ENCODE measurements at places on chromosomes 7 and 10.

DNA sequence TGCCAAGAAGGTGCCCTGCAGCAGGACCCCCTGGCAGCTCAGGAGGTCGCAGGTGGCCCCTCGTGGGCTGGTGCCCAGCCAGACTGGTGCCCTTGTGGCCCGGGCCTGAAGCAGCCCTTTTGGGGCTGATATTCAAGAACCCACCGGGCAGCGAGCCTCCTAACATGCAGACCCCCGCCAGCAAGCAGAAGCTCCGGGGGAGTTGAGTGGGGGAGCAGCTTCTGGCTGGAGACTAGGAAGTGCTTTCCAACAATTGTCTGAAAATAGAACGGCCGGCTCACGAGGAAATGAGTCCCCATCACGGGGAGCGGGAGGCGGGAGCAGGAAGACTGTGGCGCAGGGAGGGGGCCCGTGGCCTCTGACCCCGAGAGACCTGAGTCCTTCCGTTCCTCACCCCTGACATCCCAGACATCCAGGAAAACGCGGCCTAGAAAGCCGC lies 9.5 kb upstream of the INTS1 start:
- no peak for DNase-seq

GRCh38 chr10:75159519-75159918 lies 48.1 kb downstream of the SAMD8 start:
- no peak for DNase-seq

GRCh38 chr10:34320265-34320664 lies 494.8 kb downstream of the PARD3 start:
- DNase-seq: no peak

- DNase-seq: no peak
Observed at GRCh38 chr10:121615836-121616235, 17.6 kb upstream of the FGFR2 start.

GRCh38 chr7:118657391-118658005 lies 433.0 kb downstream of the ANKRD7 start:
- DNase-seq: no peak

- peak; percentile 17 for DNase-seq
Observed at GRCh38 chr10:62335326-62335725, 38.8 kb upstream of the ZNF365 start.

DNA sequence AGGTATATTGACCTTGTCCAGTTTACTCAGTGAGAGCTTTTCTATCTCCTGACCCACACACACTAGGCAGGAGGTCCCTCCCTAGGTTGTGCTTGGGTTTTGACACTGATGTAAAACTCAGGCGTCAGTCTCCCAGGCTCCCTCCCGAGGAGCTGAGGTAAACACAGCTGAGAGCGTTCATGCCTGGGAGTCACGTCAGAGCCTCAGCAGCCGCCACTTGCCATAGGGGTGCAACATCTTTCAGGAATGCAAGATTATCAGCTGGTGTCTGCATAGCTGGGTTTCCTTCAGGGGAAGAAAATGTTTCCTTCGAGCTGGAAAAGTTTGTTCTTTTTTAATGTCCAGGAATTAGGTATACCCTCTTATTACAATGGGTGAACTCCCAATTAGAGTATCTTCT lies 70.6 kb downstream of the FGFR2 start:
- no peak for DNase-seq

- DNase-seq: peak; percentile 61
Observed at GRCh38 chr10:93462881-93463280, 19.3 kb downstream of the MYOF start.

DNA sequence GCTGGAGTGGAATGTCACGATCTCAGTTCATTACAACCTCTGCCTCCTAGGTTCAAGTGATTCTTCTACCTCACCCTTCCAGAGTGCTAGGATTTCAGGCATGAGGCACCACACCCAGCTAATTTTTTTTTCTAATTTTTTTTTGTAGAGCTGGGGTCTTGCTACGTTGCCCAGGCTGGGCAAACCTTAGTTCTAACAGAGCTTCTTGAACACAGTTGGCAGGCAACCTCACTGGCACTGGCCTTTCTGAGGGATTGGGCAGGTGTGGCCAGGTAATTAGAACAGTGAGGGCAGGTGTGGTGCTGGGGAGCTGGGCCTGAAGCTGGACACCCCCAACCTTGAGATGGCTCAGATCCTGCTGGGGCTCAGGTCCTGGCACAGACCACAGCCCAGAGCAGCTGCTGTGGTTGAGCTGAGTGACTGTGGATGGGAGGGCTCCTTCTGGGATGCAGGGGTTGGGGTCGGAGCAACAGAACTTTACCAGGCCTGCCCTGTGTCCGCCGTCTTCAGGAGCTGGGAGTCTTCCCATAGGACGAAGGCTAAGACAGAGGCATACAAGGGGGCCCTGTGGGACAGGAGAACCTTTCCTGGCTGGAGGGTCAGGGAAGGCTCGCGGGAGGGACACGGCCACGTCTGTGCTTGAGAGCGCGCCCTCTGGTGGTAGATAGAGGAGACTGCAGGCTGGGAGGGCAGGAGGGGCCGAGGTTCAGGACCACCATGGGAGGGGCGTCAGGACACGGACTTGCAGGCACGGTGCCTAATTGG lies 48.2 kb downstream of the COL26A1 start:
- peak; percentile 39 for DNase-seq

GRCh38 chr10:99235658-99236626 lies at the start of gene HPSE2:
HPSE2 (minus strand) TSS chr10:99235852.
- no peak for DNase-seq

DNA sequence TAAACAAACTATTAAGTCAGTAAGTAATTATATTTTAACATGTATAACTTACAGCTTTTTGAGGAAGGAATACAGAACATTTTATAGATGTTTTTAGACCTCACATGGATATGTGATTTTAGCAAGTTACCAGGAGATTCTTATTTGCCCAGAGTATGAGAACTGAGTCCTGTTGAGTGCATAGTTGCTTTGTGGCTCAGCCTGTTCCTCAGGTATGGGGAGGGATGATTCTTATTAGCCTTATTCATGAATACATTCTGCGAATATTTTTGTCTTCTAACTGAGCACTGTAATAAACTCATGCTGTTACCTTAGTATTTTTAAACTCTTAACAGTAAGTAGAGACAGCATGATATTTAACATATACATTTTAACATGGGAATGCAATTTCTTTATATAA lies 17.9 kb downstream of the BTAF1 start:
- no peak for DNase-seq

DNA sequence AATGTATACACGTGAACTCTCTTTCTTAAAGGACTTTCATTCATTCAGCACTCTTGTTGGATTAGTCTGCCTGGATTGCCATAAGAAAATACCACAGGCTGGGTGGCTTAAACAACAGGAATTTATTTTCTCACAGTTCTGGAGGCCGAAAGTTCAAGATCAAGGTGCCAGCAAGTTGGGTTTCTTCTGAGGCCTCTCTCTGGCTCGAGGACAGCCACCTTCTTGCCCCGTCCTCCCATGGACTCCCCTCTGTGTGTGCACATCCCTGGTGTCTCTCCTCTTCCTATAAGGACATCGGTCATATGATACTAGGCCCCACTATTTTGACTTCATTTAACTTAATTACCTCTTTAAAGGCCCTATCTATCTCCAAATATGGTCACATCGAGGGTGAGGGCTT lies 110.4 kb upstream of the BMPER start:
- no peak for DNase-seq

- DNase-seq: no peak
Observed at GRCh38 chr7:85489498-85489897, 302.6 kb upstream of the SEMA3D start.
